ENCODE measurements at places on chromosomes 11 and 22.

DNA sequence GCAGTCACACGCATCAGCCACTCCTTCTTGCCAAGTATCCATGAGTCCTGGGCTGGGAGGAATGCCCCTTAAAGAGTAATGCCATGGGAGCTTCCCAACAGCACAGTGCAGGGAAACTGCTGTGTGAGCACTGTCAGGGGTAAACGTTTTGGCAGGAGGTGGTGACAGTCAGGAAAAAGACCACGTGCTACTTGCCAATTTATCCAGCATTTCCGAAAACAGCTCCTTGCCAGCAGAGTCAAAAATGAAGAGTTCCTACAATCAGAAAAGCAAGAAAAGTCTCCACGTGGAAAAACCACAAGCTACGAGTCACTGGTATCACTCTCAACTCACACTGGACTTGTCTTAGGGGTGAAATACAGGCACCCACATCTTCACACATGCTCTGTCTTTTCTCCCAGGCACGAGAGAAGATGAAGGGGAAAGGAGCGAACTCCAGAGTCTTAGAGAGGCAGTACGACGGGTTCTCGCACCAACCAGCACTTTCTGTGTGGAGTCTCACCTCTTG is 9.9 kb downstream of the IFT27 start:
- DNase-seq: no peak

DNA sequence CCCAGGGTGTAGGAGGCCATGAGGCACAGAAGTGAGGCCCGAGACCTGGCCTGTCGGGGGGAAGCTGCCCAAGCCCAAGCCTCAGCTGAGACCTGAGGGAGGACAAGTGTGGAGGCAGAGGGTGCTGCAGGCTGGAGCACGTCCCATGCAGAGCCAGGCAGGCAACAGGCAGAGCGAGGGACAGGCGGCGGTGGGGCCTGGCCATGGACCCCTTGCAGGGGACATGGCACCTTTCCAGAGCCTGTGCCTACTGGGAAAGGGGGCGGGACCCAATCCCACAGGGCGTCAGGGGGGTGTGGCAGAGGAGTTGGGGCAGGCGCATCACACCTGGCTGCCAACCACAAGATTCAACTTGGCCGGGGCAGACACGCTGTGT is 4.3 kb downstream of the TNNI2 start:
- no peak for DNase-seq

- DNase-seq: no peak
These were observed 65.2 kb upstream of the SESN3 start for GRCh38 chr11:95296165-95296564.

DNA sequence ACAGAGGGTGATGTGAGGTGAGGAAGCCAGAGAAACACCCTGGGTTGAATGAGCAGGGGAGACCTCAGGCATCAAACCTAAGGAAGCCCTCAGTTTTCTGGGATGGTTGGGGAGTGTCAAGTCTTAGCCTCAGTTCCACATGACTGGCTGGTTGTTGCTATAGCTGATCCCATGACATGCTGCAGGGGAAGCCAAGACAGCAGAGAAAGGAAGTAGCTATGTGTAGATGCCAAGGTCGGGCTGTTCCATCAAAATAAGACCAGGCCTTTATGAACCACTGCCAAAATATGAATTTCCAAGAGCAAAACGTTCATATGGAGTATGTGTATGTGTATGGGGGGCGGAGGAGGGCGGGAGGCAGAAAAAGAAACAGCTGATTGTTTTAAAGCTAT is 11.6 kb downstream of the CD59 start:
- DNase-seq: no peak

GRCh38 chr11:14306481-14306880 is 52.5 kb downstream of the RRAS2 start:
- no peak for DNase-seq

GRCh38 chr11:114953039-114953438 is 274.7 kb downstream of the NXPE2 start:
- DNase-seq: no peak

- DNase-seq: no peak
These were observed 19.5 kb upstream of the IGLL5 start for GRCh38 chr22:22867996-22868715.

DNA sequence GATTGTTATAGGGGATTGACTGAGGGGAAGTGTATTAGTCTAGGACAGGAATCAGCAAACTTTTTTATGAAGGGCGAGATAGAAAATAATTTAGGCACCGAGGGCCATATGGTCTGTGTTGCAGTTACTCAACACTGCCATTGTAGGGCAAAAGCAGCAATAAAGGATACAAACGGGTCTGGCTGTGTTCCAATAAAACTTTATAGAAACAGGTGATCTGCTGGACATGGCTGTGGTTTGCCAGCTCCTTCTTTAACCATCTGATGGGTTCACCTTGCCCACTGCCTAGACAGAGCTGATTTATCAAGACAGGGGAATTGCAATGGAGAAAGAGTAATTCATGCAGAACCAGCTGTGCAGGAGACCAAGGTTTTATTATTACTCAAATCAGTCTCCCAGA is 20.0 kb downstream of the PRR5L start:
- DNase-seq: no peak

DNA sequence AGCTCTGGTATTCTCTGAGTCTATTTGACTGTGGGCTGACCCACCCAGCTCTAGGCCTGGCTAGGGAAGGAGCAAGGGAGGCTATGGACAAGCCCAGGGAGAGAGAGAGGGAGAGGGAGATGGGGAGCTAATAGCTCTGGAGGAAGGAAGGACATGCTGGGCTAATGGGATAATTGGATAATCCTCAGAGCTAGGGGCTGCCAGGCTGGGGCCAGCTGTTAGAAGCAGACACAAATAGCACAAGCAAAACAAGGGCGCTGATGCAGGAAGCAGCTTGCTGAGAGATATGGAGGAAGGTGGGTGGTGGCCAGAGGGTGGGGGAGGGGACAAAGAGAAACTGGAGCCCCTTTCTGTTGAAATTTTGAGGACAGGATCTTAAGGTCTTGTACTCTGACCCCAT is 23.2 kb downstream of the ADORA2A start:
- DNase-seq: no peak

DNA sequence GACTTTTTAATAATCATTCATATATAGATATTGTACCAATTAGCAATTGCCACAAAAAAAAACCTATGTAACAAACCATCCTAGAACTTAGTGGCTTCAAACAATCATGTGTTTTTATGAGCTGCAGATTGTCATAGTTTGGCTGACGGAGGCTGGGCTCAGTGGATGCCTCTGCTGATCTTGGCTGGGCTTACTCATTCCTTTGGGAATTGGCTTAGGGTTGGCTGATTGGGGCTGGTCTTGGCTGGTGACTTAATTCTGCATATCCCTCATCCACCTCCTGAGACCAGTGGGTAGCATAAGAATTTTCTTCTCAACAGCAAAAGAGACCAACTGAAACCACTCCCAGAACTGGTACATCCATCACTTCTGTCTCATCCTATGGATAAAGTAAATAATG is 57.9 kb upstream of the PHF21B start:
- no peak for DNase-seq

GRCh38 chr11:10631761-10632160 is 61.8 kb downstream of the IRAG1 start:
- DNase-seq: no peak

- no peak for DNase-seq
These were observed 13.8 kb downstream of the DENND5A start for GRCh38 chr11:9251311-9251710.

DNA sequence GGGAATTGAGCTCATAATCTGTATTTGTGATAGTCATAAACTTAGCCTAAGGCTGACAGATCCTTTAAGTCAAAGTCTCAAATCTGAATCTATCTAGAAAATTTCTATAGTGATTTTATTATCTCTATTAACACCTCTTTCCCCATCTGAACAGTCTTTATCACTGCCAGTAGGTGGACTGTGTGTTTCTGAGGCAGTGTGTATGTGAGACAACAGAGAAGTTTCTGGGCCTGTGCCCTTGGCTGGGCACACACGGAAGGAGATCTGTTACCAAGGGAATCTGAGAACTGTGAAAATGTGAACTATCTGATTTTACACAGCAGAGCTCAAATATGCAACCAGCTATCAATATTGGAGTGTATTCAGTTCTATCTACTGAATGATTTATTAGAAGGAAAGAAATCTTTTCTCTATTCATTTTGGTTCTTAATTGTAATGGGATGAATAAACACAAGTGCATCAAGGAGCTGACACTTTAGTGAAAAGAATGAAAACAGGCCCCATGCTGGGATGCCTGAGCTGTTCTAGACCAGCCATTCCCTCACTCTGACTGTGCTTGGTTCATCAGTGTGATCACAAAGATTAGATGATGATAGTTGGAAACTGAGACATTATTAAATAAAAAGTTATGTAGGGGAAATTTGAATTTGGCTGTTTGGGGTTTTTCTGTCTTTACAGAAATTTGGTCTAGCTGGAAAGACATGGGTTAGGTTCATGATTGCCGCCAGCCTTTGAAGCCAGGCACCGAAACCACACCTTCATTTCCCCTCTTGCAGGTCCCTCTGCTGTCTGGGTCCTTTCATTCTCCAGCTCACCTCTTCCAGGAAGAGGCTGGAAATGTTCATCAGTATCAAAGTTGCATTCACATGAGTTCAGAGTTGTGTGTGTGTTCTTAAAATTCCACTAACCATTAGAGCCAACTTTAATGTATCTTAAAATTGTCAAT is 68.1 kb downstream of the LIF start:
- DNase-seq: peak; percentile 43

GRCh38 chr11:28011813-28012212 is 96.1 kb downstream of the KIF18A start:
- no peak for DNase-seq

- DNase-seq: no peak
These were observed 117.8 kb downstream of the PDE2A start for GRCh38 chr11:72556433-72556832.

GRCh38 chr11:68269414-68270081 is 2.2 kb downstream of the C11orf24 start:
- DNase-seq: no peak

GRCh38 chr11:76444065-76444383 is 794 bp upstream of the EMSY start:
- DNase-seq: no peak

DNA sequence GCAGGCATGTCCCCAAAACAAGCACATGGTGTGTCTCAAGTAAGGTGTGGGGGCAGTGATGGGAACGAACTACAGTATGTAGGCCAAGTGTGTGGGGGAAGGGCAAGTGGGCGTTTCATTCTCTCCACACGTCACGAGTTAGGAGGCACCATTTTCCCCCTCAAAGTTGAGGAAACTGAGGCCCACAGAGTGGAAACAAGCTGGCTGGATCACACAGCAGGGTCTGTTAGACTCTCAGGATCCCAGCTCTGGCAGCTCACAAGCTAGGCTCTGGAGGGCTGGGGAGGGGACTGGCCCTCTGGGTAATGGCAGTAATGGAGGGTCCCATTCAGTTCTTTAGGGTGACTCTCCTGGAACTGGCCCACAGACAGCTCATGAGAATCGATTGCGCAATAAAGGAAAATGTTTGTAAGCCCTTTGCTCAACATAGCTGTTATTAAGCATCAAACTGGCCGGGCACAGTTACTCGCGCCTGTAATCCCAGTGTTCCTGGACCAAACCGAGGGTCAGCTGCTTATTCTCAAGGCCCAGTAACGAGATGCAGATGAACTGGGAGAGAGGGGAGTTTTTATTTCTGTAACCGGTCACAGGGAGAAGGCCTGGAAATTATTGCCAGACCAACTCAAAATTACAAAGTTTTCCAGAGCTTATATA is 24.1 kb upstream of the TUB start:
- DNase-seq: no peak

DNA sequence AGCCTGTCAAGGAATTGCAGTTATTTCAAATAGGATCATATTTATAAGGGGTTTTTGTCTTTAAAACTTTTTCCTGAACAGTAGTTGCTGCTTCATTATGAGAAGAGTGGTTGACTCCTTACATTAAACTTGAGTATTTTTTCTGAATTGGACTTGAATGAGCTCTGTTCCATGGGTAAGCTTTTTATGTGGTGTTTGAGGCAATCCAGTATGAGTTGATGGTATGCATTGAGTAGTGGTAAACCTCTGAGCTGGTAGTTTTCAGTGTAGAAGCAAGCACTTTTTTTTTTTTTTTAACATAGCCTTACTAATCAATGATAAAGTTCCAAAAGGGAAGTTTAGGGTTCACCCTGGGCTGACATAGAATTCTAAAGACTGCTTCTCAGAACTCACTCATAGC is 3.4 kb downstream of the KMT2A start:
- DNase-seq: no peak

- DNase-seq: no peak
These were observed 90.6 kb upstream of the SLC22A12 start for GRCh38 chr11:64500176-64501013.

GRCh38 chr11:95138448-95138847 is 48.8 kb downstream of the ENDOD1 start:
- DNase-seq: no peak

DNA sequence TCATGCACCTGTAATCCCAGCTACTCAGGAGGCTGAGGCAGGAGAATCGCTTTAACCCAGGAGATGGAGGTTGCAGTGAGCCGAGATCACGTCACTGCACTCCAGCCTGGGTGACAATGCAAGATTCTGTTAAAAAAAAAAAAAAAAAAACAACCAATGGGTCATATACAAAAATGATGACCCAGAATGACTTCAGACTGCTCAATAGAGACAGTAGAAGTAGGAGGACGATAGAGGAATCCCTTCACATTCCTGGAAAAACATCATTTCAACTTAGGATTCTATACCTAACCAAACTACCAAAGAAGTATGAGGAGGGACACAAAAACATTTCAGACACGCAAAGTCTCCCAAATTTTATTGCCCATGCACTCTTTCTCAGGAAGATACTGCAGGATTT is 14.1 kb upstream of the CBX7 start:
- DNase-seq: no peak

DNA sequence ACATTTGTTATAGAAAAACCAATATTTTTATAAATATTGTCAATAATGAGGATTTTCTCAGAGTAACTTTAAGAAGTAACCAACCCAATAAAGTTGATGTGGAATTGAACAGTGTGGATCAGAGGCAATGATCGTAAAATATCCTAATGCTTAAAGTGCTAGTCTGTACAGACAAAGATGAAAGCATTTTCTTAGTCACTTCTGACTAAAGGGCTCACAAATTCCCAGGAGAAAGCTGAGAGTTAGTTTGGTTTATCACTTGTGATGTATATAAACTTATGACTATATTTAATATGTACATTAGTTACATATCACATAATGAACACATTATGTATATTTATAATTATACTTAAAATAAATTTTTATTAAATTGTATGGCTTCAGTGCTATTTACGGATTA is 25.4 kb upstream of the DDI1 start:
- DNase-seq: no peak
